Activated CD8-positive, alpha-beta T cell treated with anti-CD3 and anti-CD28 coated beads for 36 hours (primary cell): ENCODE measurements at places on chromosomes 5 and 9.

DNA sequence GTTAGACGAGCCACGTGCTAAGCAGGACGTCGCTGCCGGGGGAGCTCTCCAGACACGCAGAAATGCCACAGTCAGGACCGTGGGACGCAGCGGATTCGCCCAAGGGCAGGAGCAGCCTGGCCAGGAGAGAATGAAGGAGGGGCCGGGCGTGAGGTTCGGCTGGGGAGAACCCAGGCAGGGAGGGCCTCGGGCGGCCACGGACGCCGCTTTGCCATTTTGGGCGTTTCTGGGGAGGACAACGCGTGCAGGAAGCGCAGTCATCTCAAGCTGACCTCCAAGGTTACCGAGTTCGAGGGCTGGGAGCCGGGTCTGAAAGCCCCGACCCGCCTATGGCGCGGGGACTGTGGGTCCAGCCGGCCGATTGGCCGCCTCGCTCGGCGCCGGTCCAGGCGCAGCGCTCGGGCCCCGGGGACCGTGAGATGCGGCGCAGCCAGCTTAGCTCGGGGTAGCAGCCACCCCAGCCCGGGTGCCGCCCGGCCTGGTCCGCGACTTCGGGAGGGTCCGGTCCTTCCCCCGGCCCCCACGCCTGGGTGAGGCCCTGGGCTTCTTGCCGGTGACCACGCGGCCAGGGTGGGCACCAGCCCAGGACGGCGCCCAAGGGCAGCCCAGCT, 760 bp upstream of the MAN1B1 start:
- H3K27ac ChIP-seq = peak overlapping the region; percentile 94
- peak overlapping the region; percentile 90 for H3K4me3 ChIP-seq
- H3K36me3 ChIP-seq = peaks cover 13% of the 10 kb centered on the region
- H3K4me1 ChIP-seq = peaks cover 39% of the 10 kb centered on the region
- DNase-seq = peak; percentile 57

DNA sequence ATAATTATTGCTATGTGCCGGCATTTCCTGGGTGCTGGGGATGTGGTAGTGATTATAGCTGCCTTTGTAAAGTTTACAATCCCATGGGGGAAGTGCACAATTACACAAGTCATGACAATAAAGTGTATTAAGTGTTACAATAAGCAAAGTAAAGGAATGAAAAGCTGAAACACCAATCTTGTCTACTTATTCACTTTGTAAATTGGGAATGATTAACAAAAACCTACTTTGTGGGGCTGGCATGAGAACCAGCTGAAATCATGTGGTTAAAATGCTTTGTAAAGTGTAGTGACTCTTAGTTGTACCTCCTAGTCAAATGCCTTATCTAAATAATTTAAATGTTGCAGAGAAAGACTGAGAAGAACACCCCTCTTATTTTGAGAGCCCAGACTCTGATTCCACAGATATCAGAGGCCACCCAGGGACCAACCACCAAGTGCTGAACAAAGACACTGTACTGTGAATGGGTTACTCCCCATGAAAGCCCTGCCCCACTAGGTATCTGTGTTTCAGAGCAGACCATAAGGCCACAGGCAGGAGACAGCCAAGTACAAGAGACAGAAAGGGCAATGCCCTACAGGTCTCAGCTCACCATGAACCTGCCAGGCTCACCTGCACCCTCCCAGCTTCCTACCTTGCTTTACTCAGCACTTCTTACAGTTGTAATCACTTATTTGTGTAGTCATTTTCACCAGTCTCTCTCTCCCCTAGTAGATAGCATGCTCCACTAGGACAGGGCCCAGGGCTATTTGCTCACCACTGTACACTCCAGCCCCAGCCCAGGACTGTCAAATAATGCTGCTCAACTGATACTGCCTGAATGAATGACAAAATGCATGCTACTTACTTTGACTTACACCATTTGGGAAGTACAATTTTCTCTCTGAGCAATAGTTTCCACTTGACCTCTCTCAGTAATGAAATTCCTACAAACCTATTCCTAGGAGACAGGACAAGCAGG, 101.6 kb upstream of the APC start:
- H3K4me3 ChIP-seq = no peak overlapping the region
- H3K4me1 ChIP-seq = no peaks in the 10 kb centered on the region
- H3K36me3 ChIP-seq = no peaks in the 10 kb centered on the region
- H3K27ac ChIP-seq = no peak overlapping the region

DNA sequence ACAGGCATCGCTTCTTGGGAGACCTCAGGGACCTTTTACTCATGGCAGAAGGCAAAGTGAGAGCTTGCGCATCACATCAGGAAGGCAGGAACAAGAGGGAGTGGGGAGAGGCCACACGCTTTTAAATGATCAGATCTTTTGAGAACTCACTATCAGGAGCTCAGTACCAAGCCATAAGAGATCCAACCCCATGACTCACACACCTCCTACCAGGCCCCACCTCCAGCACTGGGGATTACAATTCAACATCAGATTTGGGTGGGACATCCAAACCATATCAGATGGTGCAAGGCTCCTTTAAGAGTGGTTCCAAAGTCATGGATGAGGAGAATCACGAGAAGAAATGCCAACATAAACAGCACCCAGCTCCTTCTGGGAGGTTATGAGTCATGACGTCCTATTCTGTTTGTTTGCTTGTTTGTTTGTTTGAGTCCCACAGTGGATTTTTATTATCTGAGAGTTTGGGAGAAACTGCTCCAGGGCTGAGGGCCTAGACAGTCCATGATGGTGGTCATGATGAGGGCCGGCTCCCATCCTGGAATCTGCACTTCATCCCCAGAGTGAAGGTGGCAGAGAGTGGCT, 453.5 kb downstream of the GADD45G start:
- H3K27ac ChIP-seq = no peak overlapping the region
- H3K4me1 ChIP-seq = no peaks in the 10 kb centered on the region
- peaks cover 17% of the 10 kb centered on the region for H3K27me3 ChIP-seq
- DNase-seq = no peak

GRCh38 chr9:35603506-35603985, 1.5 kb upstream of the TESK1 start:
- H3K4me3 ChIP-seq = peak overlapping the region; percentile 87
- peaks cover 17% of the 10 kb centered on the region for H3K36me3 ChIP-seq
- no peaks in the 10 kb centered on the region for H3K27me3 ChIP-seq
- peak overlapping the region; percentile 95 for H3K27ac ChIP-seq
- peak; percentile 50 for DNase-seq

DNA sequence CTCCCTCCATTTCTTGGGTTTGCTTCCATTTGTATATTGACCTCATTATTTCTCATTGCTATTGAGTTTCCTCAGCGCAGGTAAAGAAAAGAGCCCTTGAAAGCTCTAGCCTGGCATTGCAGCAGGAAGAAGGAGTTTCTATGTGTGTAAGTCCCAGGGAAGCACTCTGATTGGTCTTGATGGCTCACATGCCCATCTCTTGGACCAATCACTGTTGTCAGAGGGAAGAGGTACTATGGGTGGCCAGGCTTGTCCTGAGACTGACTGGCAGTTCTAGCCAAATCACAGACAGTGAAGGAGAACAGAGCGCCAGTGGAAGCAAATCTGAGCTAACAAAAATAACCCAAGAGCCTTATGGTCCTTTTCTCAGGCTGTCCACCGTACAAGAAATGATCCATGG, 219.0 kb downstream of the PAX5 start:
- H3K36me3 ChIP-seq = no peaks in the 10 kb centered on the region
- H3K4me3 ChIP-seq = no peak overlapping the region
- H3K4me1 ChIP-seq = peaks cover 3% of the 10 kb centered on the region
- DNase-seq = no peak
- peaks cover 14% of the 10 kb centered on the region for H3K27me3 ChIP-seq

DNA sequence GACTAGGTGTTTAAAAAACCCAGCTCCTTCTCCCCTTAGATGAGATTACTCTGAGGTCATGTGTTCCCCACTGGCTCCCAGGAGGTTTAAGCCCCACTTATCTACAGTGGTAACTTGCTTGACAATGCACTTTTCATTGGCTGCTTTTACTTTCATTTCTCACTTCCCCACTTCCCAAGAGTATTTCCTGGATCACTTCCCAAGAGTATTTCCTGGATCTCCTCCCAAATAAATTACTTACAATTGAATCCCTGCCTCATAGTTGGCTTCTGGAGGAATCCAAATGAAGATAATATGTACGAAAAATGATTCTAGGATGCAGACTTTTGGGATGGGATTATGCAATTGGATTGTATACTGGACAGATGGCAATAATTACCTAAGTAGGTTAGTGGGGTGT, 47.1 kb upstream of the CHSY3 start:
- H3K27ac ChIP-seq = no peak overlapping the region
- peaks cover 15% of the 10 kb centered on the region for H3K27me3 ChIP-seq
- DNase-seq = no peak

DNA sequence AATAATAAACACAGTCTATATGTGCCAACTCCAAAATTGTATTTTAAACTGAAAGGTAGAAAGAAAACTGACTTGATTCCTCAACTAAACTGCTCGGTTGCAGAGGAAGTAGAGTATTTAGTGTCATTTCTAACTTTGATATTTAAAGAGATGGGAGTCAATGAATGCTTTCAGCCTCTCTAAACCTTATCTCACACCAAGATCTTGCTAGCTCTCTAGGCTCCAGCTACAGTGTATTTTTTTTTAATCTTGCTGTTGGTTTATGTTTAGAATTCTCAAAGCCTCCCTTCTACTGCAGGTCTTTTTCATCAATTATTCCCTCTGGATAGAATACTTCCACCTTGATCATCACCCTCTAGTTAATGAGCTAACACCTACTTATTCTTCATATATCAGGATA, 419.4 kb upstream of the ZNF462 start:
- H3K4me1 ChIP-seq = no peaks in the 10 kb centered on the region
- no peaks in the 10 kb centered on the region for H3K36me3 ChIP-seq
- H3K27me3 ChIP-seq = no peaks in the 10 kb centered on the region

DNA sequence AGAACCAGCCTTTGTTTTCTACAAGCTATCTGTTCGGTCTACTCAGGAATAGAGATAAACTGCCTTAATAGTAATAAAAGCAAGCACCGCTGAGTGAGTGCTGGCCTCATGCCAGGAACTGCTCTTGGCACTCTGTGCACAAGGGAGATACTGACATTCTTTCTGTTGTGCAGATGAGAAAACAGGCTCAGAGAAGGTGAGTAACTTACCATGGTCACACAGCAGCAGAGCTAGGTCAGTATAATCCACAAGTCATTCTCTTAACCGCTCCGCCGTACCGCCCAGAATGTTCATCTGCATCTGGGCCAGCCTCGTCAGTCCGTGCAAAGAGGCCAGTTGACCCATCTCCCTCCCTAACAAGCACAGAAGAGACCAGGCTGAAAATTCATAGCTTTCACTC, 27.4 kb downstream of the QRFP start:
- H3K27ac ChIP-seq = no peak overlapping the region
- H3K36me3 ChIP-seq = peaks cover 19% of the 10 kb centered on the region
- DNase-seq = no peak
- no peaks in the 10 kb centered on the region for H3K27me3 ChIP-seq
- H3K4me1 ChIP-seq = no peaks in the 10 kb centered on the region

- peaks cover 3% of the 10 kb centered on the region for H3K27me3 ChIP-seq
- no peak overlapping the region for H3K4me3 ChIP-seq
- DNase-seq = no peak
- H3K27ac ChIP-seq = no peak overlapping the region
- H3K36me3 ChIP-seq = no peaks in the 10 kb centered on the region
- no peaks in the 10 kb centered on the region for H3K4me1 ChIP-seq
These were observed 37.0 kb downstream of the DPYSL3 start for GRCh38 chr5:147472664-147473475.

GRCh38 chr9:109969011-109969410, 189.0 kb downstream of the PALM2AKAP2 start:
- DNase-seq = no peak
- no peak overlapping the region for H3K4me3 ChIP-seq
- no peaks in the 10 kb centered on the region for H3K27me3 ChIP-seq

DNA sequence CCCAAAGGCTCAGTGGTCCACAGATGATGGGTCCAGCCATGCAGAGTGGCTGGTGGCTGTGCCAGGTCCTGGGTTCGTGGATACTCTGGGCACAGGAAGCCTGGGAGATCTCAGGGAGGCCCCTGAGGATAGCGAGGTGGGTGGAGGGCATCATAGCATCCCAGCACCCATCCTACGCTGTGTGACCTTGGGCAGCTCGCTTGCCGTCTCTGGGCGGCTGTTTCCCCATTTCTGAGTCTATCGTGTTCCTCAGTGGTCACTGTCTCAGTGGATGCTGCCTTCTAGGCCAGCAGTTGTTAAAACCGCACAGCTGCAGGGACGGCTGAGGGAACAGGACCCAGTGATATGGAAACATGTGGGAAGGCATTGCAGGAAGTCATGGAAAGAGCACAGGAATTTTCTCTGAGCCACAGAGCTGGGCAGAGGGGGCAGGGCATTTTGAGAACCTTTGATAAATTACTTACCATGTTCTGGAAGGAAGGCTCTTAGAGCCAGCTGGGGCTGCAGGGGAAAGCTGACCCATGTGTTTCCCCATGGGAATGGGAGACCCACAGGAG, 86.4 kb upstream of the COL5A1 start:
- H3K36me3 ChIP-seq = no peaks in the 10 kb centered on the region
- DNase-seq = no peak
- peaks cover 6% of the 10 kb centered on the region for H3K27me3 ChIP-seq
- H3K27ac ChIP-seq = no peak overlapping the region

GRCh38 chr5:60668686-60669304, 31.2 kb downstream of the DEPDC1B start:
- no peak overlapping the region for H3K27ac ChIP-seq
- no peaks in the 10 kb centered on the region for H3K27me3 ChIP-seq
- no peaks in the 10 kb centered on the region for H3K36me3 ChIP-seq
- no peak overlapping the region for H3K4me3 ChIP-seq

- no peaks in the 10 kb centered on the region for H3K27me3 ChIP-seq
- no peak overlapping the region for H3K27ac ChIP-seq
- H3K36me3 ChIP-seq = no peaks in the 10 kb centered on the region
- no peak overlapping the region for H3K4me3 ChIP-seq
- no peaks in the 10 kb centered on the region for H3K4me1 ChIP-seq
These were observed 408.1 kb upstream of the ZNF608 start for GRCh38 chr5:125154301-125155110.

GRCh38 chr9:89444274-89444673, 53.6 kb downstream of the SEMA4D start:
- H3K4me3 ChIP-seq = peak overlapping the region; percentile 33
- peaks cover 96% of the 10 kb centered on the region for H3K4me1 ChIP-seq
- H3K27me3 ChIP-seq = no peaks in the 10 kb centered on the region
- DNase-seq = peak; percentile 85

DNA sequence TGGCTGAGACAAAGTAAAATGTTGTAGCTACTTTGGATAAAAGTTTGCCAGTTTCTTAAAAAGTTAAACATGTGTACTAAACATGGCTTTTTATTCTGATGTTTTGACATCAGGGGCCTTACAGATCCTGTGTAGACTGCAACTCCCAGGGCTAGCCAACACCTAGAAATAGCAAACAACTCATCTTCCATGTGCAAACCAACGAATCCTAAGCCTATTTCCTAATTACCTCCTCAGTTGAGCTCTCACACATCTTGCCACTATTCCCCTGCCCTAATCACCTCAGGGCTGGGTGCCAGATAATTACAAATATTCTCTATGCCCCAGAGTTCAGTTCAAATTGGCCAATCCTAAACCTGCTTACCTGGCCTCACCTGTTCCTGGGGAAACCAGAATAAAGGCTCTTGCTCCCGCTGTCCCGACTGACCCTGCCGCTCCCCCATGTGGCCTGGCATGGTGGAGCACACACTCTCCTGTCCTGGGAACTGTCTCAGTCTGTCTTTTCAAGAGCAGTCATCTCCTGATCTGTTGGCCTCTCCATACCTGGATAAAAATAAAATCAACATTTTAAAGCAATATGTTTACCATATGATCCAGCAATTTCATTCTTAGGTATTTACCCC, 37.1 kb upstream of the FAM169A start:
- H3K27ac ChIP-seq = no peak overlapping the region
- no peak overlapping the region for H3K4me3 ChIP-seq
- H3K27me3 ChIP-seq = no peaks in the 10 kb centered on the region
- peak; percentile 45 for DNase-seq

GRCh38 chr9:133370685-133371084, 5.2 kb downstream of the SURF4 start:
- peak; percentile 81 for DNase-seq
- peak overlapping the region; percentile 98 for H3K27ac ChIP-seq
- H3K4me1 ChIP-seq = peaks cover 66% of the 10 kb centered on the region
